ENCODE measurements at places on chromosomes 4 and X. TPM values are rescaled to one million over a fixed set of nuclear protein-coding genes. Genes with fewer than 3 reads are reported as not detected.

Gene HCFC1
- 32.7 TPM for polyA plus RNA-seq

GRCh38 chrX:69072486-69073006 lies 92.7 kb downstream of the PJA1 start:
- DNase-seq, result no peak

Gene GAGE12F
- not detected for polyA plus RNA-seq

DNA sequence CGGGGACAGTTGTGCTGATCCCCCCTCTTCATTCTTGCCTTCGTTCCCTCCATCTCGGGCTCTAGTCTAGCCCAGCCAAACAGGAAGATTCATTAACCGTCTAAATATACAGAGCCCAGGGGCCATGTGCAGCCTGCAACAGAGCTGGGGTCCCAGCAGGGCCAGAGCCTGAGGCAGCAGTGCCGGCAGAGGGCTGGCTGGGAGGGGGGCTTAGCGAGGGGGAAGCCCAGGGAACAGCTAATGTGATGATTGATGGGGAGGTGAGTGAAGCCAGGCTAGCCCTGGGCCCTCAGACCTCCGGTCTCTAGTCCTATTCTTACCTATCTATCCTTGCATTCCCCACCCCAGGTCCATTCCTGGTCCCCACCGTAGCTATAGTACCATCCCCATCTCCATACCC lies 22.3 kb downstream of the EFNB1 start:
- DNase-seq, result no peak

DNA sequence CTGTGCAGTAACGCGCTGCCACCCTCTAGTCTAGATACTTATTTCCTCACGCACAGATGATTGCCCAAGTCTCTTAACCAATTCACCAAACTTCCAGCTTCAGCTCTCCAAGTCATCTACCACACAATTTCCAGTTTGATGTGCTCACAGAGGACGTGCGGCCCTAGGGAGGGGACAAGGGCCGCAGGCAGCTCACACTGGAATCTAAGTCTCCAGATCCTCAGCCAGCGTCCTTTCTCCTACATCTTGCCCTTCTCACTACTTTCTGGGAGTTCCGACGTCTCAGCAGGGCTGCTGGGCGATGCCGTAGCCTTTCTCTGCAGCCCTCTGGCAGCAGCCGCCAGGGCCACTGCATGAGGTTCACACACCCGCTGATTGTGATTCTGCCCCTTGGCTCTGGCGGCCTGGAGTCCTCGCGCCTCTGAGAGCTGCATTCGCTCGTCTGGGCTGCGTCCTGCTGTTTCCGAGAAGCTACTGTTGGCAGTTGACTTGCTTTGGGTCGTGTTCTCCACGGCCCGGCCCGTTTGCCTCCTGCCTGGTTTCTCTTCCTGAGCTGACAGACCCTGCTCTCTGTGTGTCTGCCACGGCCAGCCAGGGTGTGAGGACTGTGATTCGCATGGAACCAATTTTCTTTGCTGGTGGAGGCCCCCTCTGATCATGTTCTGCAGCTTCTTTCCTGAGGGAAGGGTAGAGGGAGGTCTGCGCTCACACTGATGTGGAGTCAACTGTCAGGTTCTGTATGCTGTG lies 14.1 kb upstream of the TMEM131L start:
- DNase-seq, result no peak

- no peak for DNase-seq
These were observed 19.2 kb downstream of the G3BP2 start for GRCh38 chr4:75653845-75654503.

Gene SSX4
- polyA plus RNA-seq, result not detected

Gene RENBP
- 27.6 TPM for polyA plus RNA-seq

- DNase-seq, result no peak
These were observed 3.1 kb upstream of the PCDH10 start for GRCh38 chr4:133145758-133146573.

Gene ADRA2C
- polyA plus RNA-seq, result 5.7 TPM

DNA sequence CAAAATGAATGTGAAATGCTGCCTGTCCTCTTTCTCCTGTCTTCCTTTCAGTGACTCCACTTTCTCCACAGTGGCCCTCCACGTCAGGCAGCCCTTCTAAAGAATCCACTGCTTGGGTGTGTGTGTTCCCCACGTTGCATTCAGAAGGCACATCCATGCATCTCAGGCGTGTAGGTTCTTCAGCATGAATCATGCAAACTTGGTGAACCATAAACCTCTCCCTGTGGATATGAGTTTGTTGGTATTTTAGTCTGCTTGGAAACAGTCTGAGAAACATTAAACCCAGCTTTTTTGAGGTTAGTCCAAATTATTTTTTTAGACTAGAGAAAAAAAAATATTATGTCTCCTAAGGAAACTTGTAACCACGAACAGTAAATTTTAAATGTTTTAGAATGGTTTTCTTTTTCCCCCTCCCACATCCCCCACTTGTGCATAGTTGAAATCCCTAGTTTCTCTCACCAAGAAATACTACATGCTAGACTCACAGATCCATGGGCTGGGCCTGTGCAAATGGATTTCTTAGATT lies 251.6 kb downstream of the CBR4 start:
- DNase-seq, result no peak

Gene STOX2
- polyA plus RNA-seq, result 6.6 TPM

- no peak for DNase-seq
These were observed 42.6 kb upstream of the GNRHR start for GRCh38 chr4:67796810-67797209.

DNA sequence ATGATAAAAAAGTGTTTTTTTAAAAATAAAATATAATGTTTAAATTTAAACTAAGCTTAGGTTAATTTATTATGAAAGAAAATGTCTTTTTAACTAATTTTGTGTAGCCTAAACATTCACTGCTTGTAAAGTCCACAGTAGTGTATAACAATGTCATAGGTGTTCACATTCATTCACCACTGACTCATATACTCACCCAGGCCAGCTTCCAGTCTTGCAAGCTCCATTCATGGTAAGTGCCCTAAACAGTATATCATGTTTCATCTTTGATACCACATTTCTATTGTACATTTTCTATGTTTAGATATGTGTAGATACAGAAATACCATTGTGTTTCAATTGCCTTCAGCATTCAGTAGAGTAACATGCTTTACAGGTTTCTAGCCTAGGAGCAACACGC lies 530.3 kb downstream of the EPHA5 start:
- DNase-seq, result no peak

- DNase-seq, result no peak
These were observed 82.6 kb downstream of the ANXA3 start for GRCh38 chr4:78634011-78634664.

DNA sequence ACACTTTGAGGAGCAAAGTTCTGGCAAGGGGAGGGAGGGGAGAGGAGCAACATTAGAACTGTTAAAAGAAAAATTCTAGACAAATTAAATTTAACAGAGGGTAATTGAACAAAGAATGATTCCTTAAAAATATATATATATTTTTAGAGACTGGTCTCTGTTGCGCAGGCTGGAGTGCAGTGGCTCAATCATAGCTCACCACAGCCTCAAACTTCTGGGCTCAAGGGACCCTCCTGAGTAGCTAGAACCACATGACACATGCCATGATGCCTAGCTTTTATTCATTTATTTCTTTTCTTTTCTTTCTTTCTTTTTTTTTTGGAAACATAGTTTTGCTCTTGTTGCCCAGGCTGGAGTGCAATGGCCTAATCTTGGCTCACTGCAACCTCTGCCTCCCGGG lies 19.1 kb upstream of the SPINK2 start:
- DNase-seq, result no peak

DNA sequence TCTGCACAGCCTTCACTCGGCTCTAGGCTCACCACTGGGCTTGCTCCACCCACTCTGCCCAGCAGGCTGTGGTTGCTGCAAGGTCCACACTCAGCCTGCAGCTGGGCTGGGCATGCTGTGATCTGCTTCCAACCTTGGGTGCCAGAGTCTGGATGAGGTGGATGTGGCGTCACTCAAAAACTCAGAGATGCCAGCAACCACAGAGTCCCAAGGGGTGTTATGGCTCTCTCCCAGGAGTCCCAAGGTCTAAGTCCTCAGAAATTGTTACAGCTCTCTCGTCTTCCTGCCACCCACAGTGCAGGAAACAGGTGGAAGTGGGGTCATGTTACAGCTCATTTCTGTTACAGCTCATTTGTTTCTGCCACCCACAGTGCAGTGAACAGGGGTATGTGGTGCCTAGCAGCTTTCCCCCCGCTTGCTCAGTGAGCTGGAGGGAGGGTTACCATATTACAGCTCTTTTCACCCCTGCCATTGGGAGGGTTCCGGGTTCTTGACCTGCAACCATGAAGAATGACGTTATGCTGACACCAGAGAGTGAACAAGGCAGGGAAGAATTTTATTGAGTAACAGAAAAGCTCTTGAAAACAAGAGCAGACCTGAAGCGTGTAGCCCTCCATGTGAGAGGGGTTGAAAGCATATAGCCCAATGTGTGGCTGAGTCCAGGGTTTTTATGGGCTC lies 893.9 kb downstream of the PCDH7 start:
- no peak for DNase-seq

DNA sequence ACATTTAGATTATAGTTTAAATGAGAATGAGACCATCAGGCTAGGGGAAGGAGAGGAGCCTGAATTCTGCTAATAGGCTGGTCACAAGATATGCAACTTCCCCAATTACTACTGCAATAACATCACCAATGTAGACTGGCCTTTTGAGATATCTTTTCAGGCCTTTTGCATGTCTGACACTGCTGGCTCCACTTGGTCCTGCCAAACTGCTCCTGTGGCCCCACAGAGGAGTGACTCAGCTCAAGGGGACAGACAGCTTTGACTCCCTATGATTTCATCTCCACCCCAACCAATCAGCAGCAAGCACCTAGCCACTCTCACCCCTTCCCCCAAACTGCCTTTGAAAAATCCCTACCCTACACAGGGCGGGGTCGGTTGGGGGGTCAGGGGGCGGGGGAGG lies 22.8 kb downstream of the GPRIN3 start:
- no peak for DNase-seq

Gene PTCHD1
- 0.11 TPM for polyA plus RNA-seq

DNA sequence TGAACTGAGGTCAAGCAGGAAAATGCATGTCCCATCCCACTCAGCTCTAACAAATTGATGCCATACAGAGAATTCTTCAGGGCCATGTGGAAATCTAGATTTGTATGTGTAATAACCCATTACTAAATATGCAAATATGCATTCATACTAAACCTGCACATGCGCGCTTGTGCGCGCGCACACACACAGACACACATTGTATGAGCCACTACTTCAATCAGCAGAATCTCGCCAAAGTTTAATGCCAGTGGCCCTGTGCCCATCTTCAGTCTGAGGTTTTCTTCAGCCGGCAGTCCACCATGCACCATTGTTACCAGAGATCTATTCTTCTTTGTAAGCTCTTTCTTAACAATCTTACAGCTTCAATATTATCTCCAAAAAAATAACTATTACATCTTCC lies 276.4 kb downstream of the PDGFC start:
- DNase-seq, result no peak

GRCh38 chr4:17812125-17812524 lies 1.3 kb downstream of the NCAPG start:
- DNase-seq, result no peak

Gene MAGED4B
- 3.4 TPM for polyA plus RNA-seq

DNA sequence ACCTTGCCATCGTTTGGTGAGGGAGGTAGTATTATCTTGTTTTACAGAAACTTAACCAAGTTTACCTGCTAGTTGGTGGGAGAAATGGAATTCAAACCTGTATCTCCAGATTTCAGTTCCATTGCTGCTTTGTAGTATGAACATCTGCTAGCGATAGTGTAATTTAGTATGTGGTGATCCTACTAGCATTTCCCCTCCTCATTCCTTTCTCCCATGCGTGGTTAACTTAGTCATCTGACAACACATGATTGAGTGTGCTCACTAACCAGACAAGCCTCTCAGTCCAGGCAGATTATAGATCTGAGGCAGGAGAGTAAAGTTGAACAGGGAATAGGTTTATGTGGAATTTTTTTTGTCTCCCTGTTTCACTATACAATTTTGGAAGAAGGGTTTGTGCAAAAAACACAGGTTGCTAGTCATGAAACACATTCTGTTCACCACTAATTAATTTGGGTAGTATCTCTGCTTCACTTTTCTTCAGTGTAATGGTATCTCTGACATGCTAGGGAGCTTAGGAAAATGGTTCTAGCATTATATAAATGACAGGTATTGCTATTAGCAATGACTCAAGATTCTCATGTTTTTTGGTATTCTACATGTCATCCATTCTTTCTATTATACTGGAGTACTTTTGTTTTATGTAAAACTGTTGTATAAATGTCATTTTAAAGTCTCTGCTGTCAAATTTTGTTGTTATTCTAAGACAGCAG lies 21.7 kb downstream of the RBPJ start:
- DNase-seq, result no peak
